ENCODE measurements at places on chromosomes 13 and 19. TPM values are rescaled to one million over a fixed set of nuclear protein-coding genes. Genes with fewer than 3 reads are reported as not detected.

ZNF433 gene
- total RNA-seq = 4.5 TPM

ZNF91 gene
- total RNA-seq = 26.2 TPM

PRRG2 gene
- total RNA-seq = 3.1 TPM

GPX4 gene
- 226 TPM for total RNA-seq

CGB3 gene
- not detected for total RNA-seq
